ENCODE measurements at places on chromosomes 4 and X. TPM values are rescaled to one million over a fixed set of nuclear protein-coding genes. Genes with fewer than 3 reads are reported as not detected.

GRCh38 chr4:6960154-6960553, 50.5 kb downstream of the TBC1D14 start:
- no peak for DNase-seq
- no peak overlapping the region for H3K4me3 ChIP-seq
- H3K27me3 ChIP-seq = no peaks in the 10 kb centered on the region

LARP7 gene
- total RNA-seq = 38.8 TPM

GRCh38 chr4:139511320-139511719, 44.7 kb downstream of the SETD7 start:
- H3K4me3 ChIP-seq = no peak overlapping the region
- H3K36me3 ChIP-seq = peaks cover 6% of the 10 kb centered on the region
- peak; percentile 70 for DNase-seq
- H3K27ac ChIP-seq = no peak overlapping the region
- H3K4me1 ChIP-seq = no peaks in the 10 kb centered on the region

HSD17B13 gene
- under 0.01 TPM for total RNA-seq

DNA sequence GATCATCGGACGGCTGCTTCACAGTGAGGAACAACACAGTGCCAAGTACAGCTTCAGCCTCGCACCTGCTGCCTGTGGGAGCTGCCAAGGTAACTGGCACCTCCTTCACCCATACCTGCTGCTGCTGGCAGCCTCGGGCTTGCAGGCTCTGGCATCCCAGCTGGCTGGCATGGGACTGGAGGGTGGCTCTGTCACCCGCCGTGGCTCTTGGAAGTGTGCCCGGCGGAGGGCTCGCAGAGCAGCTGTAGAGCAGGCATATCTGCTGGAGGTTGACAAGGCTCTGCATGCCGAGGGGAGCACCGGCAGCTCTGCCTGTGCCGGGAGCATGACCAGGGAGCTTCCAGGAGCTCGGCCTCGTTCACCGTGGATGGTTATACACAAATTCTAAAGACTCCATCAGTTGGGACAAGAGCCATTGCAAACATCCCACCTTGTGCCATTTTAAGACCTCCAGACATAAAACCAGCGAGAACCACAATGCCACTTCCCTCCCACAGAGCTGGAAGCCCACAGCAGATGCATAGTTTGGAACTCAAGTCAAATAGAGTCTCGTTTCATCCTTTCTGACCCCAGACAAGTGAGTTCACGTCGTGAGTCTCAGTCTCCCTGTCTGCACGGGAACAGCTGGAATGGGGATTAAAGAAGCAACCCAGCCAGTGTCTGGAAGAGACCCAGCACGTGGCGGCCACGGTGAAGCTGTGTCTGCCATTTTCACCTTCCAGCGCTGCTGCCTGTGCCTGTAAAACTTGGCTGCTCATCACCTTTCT, 84.3 kb upstream of the PSAPL1 start:
- H3K4me3 ChIP-seq = no peak overlapping the region
- H3K36me3 ChIP-seq = no peaks in the 10 kb centered on the region
- H3K4me1 ChIP-seq = no peaks in the 10 kb centered on the region
- no peak for DNase-seq

DNA sequence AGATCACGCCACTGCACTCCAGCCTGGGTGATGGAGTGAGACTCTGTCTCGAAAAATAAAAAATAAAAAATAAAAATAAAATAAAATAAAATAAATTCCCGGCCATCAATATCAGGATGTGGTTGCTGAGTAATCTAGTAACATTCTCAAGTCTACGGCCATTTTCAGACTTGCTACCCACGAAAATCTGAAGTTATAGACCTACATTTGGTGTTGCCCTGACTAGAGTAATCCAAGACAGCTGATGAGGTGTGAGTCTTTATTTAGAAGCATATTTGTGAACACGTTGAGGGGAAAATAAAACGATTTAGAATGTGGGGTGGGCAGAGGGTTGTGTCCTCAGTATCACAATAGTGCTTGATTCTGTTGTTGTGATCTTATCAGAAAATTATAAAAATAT, 130.2 kb upstream of the MID1 start:
- no peaks in the 10 kb centered on the region for H3K4me1 ChIP-seq
- H3K27ac ChIP-seq = no peak overlapping the region
- no peaks in the 10 kb centered on the region for H3K36me3 ChIP-seq
- H3K27me3 ChIP-seq = no peaks in the 10 kb centered on the region
- H3K4me3 ChIP-seq = no peak overlapping the region
- DNase-seq = no peak

GRCh38 chr4:78775303-78776078, 659 bp upstream of the BMP2K start:
- peak; percentile 80 for DNase-seq
- no peaks in the 10 kb centered on the region for H3K27me3 ChIP-seq
- peak overlapping the region; percentile 91 for H3K4me3 ChIP-seq

- H3K27ac ChIP-seq = no peak overlapping the region
- no peaks in the 10 kb centered on the region for H3K27me3 ChIP-seq
- no peaks in the 10 kb centered on the region for H3K36me3 ChIP-seq
- DNase-seq = no peak
- peaks cover under 1% of the 10 kb centered on the region for H3K4me1 ChIP-seq
These were observed 15.9 kb upstream of the SEL1L3 start for GRCh38 chr4:25878676-25879075.

DNA sequence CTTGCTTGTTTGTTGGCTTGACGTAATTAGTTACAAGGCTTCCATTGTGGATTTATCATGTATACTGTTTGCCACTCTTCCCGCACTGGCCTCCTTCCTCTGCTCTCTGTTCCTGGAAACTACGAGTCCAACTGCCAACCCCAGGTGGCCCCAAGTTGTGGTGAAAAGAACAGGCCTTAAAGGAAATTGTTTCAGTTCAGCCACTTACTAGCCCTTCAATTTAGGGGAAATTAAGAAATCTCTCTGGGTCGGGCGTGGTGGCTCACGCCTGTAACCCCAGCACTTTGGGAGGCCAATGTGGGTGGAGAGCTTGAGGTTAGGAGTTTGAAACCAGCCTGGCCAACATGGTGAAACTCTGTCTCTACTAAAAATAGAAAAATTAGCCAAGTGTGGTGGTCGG, 28.0 kb downstream of the RBM47 start:
- no peak overlapping the region for H3K27ac ChIP-seq
- no peaks in the 10 kb centered on the region for H3K36me3 ChIP-seq
- no peaks in the 10 kb centered on the region for H3K27me3 ChIP-seq
- H3K4me3 ChIP-seq = no peak overlapping the region

GRCh38 chr4:40243386-40243948, 46.6 kb downstream of the RHOH start:
- no peaks in the 10 kb centered on the region for H3K4me1 ChIP-seq
- H3K4me3 ChIP-seq = no peak overlapping the region
- no peaks in the 10 kb centered on the region for H3K27me3 ChIP-seq

FREM3 gene
- not detected for total RNA-seq

GRCh38 chr4:126268106-126268505, 953.4 kb downstream of the FAT4 start:
- H3K36me3 ChIP-seq = no peaks in the 10 kb centered on the region
- no peak overlapping the region for H3K4me3 ChIP-seq

DNA sequence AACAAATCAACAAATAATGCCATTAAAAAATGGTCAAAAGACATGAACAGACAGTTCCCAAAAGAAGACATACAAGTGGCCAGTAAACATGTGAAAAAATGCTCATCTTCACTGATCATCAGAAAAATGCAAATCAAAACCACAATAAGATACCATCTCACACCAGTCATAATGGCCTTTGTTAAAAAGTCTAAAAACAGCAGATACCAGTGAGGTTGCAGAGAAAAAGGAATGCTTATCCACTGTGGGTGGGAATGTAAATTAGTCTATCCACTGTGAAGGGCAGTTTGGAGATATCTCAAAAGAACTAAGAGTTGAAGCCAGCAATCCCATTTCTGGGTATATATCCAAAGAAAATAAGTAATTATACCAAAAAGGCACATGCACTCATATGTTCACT, 668.1 kb upstream of the CPEB2 start:
- H3K27ac ChIP-seq = no peak overlapping the region
- no peaks in the 10 kb centered on the region for H3K4me1 ChIP-seq
- no peak overlapping the region for H3K4me3 ChIP-seq

MAGED2 gene
- total RNA-seq = 148 TPM

FGFR3 gene
- total RNA-seq = 0.33 TPM

COL4A5 gene
- total RNA-seq = 54.7 TPM

DNA sequence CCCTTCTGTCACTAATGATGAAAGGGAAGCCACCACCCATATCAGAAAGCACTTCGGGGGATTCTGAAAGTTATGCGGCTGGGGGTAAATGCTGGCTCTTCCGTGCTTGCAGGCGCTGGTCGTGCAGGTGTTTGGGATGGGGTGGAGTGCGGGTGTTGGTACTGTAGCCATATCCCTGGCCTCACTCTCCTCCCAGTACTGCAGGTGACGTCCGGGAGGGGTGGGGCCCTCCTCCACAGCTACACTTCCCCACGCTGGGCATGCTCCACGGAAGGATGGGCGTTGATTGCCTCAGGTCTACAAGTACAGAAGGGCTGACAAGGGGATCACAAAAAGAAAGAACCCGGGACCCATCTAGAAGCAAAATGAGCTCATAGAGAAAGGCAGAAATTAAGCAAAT, 48.6 kb upstream of the CLDN24 start:
- H3K4me3 ChIP-seq = no peak overlapping the region
- H3K4me1 ChIP-seq = no peaks in the 10 kb centered on the region
- no peaks in the 10 kb centered on the region for H3K27me3 ChIP-seq
- DNase-seq = no peak
- H3K36me3 ChIP-seq = no peaks in the 10 kb centered on the region

DGKK gene
- not detected for total RNA-seq

DNA sequence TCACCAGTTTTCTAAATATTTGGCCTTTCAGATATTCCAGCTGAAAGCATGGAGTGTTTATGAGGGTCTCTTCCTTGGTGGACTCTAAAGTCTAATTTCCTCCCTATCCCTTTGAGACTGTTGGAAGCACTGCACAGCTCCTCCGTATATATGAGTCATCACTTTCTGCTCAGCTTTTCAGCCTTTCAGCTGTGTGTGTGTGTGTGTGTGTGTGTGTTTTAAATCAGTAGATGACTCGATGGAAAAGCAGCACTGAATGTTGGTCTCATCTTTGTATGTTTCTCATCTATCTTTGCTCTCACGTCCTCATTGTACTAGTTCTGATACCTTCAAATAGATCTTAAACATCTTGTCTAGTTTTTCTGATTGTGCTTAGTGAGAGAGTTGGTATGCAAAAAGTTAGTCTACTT, 81.6 kb downstream of the ZFX start:
- no peaks in the 10 kb centered on the region for H3K27me3 ChIP-seq
- peak; percentile 91 for DNase-seq
- no peak overlapping the region for H3K4me3 ChIP-seq
- H3K36me3 ChIP-seq = no peaks in the 10 kb centered on the region
- no peaks in the 10 kb centered on the region for H3K4me1 ChIP-seq

RAB40AL gene
- total RNA-seq = 0.33 TPM

NPFFR2 gene
- total RNA-seq = not detected

SH3BP2 gene
- 9.5 TPM for total RNA-seq

- H3K4me3 ChIP-seq = no peak overlapping the region
- peak overlapping the region; percentile 4 for H3K27ac ChIP-seq
- no peaks in the 10 kb centered on the region for H3K36me3 ChIP-seq
- peaks cover 5% of the 10 kb centered on the region for H3K4me1 ChIP-seq
These were observed 13.3 kb downstream of the UBA6 start for GRCh38 chr4:67687636-67688035.

- no peak overlapping the region for H3K4me3 ChIP-seq
- H3K4me1 ChIP-seq = peaks cover 23% of the 10 kb centered on the region
- H3K27ac ChIP-seq = no peak overlapping the region
- H3K36me3 ChIP-seq = no peaks in the 10 kb centered on the region
These were observed 468.6 kb downstream of the INPP4B start for GRCh38 chr4:142377342-142378091.

- DNase-seq = no peak
- no peak overlapping the region for H3K27ac ChIP-seq
These were observed 48.3 kb downstream of the CD99L2 start for GRCh38 chrX:150849996-150850720.

DNA sequence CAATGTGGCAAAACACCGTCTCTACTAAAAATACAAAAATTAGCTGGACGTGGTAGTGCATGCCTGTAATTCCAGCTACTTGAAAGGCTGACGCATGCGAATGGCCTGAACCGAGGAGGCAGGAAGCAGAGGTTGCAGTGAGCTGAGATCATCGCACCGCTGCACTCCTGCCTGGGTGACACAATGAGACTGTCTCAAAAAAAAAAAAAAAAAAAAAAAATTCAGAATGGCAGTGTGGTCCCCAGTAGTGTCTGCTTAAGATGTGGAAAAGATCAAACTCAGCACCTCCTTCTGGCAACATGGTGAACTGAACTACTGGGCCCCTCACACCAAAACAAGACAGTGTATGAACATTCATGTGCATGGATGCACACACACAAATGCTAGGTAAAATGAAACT, 32.2 kb downstream of the SMS start:
- H3K27me3 ChIP-seq = no peaks in the 10 kb centered on the region
- no peak overlapping the region for H3K4me3 ChIP-seq
- H3K36me3 ChIP-seq = peaks cover 3% of the 10 kb centered on the region

DNA sequence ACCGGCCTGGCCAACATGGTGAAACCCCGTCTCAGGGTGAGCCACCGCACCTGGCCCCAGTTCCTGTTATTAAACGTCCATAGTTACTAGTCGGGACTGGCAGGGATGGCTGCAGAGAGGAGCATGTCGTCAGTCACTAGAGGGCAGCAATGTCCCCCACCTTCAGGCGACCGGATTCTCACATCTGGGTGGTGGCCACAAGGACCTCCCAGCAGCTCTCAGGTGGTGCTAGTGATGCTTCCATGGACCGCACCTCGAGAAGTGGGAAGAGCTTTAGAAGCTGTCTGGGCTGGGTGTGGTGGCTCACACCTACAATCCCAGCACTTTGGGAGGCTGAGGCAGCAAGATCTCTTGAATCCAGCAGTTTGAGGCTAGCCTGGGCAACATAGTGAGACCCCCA, 13.3 kb upstream of the IL3RA start:
- no peak overlapping the region for H3K4me3 ChIP-seq
- H3K4me1 ChIP-seq = no peaks in the 10 kb centered on the region
- no peak for DNase-seq

- no peaks in the 10 kb centered on the region for H3K36me3 ChIP-seq
- no peak for DNase-seq
- no peak overlapping the region for H3K27ac ChIP-seq
- no peak overlapping the region for H3K4me3 ChIP-seq
- H3K4me1 ChIP-seq = no peaks in the 10 kb centered on the region
- H3K27me3 ChIP-seq = no peaks in the 10 kb centered on the region
These were observed 59.2 kb upstream of the TMEM164 start for GRCh38 chrX:109943740-109944092.

GRCh38 chr4:72768364-72768763, 199.3 kb upstream of the ADAMTS3 start:
- no peak overlapping the region for H3K27ac ChIP-seq
- H3K36me3 ChIP-seq = no peaks in the 10 kb centered on the region
- no peaks in the 10 kb centered on the region for H3K4me1 ChIP-seq
- peak; percentile 36 for DNase-seq

- no peak overlapping the region for H3K4me3 ChIP-seq
- H3K4me1 ChIP-seq = peaks cover 6% of the 10 kb centered on the region
- H3K27ac ChIP-seq = no peak overlapping the region
- no peaks in the 10 kb centered on the region for H3K36me3 ChIP-seq
- DNase-seq = no peak
These were observed 21.4 kb downstream of the DHRSX start for GRCh38 chrX:2479420-2479780.

ATP6AP1 gene
- total RNA-seq = 59.8 TPM

Measured in fibroblast of lung (primary cell).